Suppressor macrophage treated with lipopolysaccharide for 4 hours (primary cell): ENCODE measurements at places on chromosomes 1 and 21.

DNA sequence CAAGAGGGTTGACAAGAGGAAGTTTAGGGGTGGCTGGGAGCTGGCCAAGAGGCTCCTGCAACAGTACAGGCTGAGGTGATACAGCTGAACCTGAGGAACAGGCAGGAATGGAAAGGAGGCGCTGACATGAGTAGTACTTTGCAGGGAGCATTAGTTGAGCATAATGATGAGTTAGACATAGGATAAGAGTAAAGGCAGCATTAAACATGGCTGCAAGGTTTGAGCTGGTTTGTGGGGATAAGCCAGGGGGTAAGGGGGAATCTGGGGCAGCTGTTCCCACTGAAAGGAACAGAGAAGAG is 20.6 kb downstream of the SLC30A10 start:
- DNase-seq = peak; percentile 16

- no peak for DNase-seq
Measured at GRCh38 chr1:45385302-45385701, 45.1 kb upstream of the MUTYH start.

GRCh38 chr21:43313221-43313938 is 113.6 kb downstream of the SIK1 start:
- no peak for DNase-seq

GRCh38 chr1:62438163-62438562 is 1.3 kb downstream of the USP1 start:
- peak; percentile 16 for DNase-seq

DNA sequence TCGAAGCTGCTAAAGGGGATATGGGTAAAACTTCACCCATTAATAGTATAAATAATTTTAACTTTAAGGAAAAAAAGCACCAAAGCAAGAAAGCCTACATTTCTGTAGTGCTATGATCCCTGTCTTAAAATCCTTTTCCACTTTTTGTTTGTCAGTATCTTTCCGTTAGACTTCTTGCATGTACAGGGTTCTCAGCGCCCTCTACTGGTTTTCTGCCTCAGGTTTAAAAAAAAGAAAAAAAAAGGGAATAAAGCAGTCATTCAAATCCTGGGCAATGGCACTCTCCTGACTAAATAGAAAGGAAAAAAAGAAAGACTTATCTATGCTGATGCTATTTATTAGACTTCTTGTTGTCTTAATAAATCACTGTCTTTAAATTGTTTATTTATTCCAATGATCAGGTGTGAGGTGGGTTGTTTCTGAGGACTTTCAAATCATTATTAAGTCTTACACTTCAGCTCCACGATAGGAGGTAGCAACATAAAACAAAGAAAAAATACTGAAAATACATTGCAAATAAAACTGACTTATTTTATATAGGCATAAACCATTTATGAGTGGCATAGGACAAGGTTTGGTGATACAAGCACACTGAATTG is 475.4 kb upstream of the NR5A2 start:
- peak; percentile 78 for DNase-seq

- DNase-seq = no peak
Measured at GRCh38 chr1:223708001-223708359, 4.4 kb upstream of the CAPN2 start.

DNA sequence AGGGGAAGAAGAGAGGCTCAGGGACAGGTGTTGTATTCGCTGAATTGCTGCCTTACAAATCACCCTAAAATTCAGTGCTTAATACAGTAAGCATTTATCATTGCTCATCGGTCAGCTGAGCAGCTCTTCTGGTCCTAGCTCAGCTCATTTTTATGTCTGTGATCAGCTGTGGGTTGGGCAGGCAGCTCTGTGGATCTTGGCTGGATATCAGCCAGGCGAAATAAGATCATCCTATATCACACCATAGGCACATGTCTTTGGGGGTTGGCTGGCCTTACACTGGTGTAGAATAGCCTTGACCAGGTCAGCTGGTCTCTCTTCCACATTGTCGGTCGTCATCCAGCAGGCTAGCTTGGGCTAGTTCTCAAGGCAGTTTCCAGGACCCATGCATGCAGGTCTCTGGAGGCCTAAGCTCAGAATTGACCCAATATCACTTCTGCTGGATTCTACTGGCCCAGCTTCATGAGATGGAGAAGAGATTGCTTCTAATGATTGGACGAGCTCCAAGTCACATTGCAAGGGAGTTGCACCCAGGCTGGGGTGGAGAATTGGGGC is 448.6 kb downstream of the KIF26B start:
- DNase-seq = no peak

DNA sequence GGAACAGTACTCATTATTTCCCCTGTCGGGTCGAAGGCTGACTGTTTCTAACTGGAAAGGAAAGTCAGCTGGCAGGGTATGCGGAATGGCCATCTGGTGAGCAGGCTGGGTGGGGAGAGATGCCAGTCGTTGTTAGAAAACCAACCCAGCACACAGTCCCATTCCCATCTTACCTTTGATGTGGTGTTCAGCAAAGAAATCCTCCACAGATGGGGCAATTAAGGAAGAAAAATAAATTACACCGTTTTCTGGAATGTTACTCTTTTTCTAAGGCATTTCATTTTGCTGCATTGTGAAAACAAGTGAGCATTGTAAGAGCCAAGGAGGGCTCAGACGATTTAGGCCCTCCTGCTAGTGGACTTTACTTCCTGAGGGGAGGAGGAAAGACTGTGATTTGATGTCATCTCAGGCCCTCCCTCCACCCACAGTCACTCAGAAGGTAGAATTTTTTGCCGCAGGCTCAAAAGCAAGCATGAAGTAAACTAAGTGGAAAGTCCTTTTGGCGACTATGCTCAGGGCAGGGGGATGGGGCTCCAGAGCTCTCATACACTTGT is at the start of gene SLC16A4:
TSS of gene SLC16A4 (minus strand) at position 335 of the 554 bp plus-strand sequence. CDS start 1,703 bp downstream, outside the sequence.
- no peak for DNase-seq

- no peak for DNase-seq
Measured at GRCh38 chr1:241167121-241167630, 189.8 kb downstream of the RGS7 start.

GRCh38 chr1:34850382-34850781 is 9.2 kb downstream of the SMIM12 start:
- DNase-seq = no peak
